ENCODE measurements at places on chromosomes 16 and 17.

GRCh38 chr17:65850486-65850885 lies 289.0 kb upstream of the AXIN2 start:
- DNase-seq: peak; percentile 31

- DNase-seq: no peak
Measured at GRCh38 chr17:34626121-34626681, 46.8 kb downstream of the TMEM132E start.

GRCh38 chr16:55133654-55134053 lies 190.3 kb upstream of the IRX6 start:
- DNase-seq: no peak

DNA sequence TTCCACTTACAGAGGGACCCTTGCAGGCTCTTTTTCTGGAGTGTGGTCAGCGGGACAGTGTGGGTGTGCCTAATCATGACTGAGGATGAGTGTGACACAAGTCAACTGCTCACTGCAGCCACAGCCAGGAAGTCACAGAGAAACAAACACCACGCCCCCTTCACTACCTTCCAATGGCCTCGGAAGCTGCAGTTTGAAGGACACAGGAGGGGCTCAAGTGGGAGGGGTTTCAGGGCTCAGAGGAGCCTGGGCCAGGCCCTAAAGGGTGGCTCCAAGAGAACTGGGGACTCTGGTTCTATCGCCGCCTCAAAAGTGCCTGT lies 116.2 kb upstream of the SDK2 start:
- DNase-seq: peak; percentile 54

GRCh38 chr17:66032082-66032712 lies 159.7 kb downstream of the CEP112 start:
- DNase-seq: no peak

DNA sequence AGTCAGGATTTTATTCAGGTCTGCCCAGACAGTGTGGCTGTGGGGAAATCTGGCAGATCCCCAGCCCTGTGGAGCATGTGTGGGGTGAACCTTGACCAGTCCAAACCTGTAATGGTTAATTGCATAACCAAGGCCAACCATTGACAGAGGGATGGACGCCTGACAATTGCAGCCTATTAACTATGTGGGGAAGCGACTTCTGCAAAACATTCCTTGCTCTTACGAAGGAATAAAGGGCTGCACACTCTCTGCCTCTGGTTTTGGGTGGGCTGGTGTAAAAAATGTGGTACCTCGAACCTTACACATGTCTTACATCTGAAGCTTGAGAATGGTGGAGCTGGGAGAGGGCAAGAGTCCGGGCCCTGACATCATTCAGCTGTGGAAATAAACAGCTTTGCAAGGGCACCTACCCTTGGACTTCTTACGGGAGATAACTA lies 35.8 kb downstream of the MAF start:
- DNase-seq: no peak

- no peak for DNase-seq
Measured at GRCh38 chr16:54286090-54286365, 559 bp downstream of the IRX3 start.
